T-cell (primary cell): ENCODE measurements at places on chromosomes 11 and 22. TPM values are rescaled to one million over a fixed set of nuclear protein-coding genes. Genes with fewer than 3 reads are reported as not detected.

The TANGO2 gene
- total RNA-seq: 43.7 TPM

The PKNOX2 gene
- 0.55 TPM for total RNA-seq

The C11orf42 gene
- not detected for total RNA-seq

The HYOU1 gene
- 112 TPM for total RNA-seq

The NXPE2 gene
- total RNA-seq: 0.18 TPM

The TCN2 gene
- total RNA-seq: 0.26 TPM

The C11orf86 gene
- total RNA-seq: not detected

The TBX1 gene
- not detected for total RNA-seq

The CCDC89 gene
- total RNA-seq: 0.59 TPM

The CHST1 gene
- 0.26 TPM for total RNA-seq

The OR5A1 gene
- not detected for total RNA-seq

The MS4A3 gene
- total RNA-seq: 0.43 TPM

The CHRM1 gene
- total RNA-seq: not detected

The MS4A6E gene
- not detected for total RNA-seq

The CCDC88B gene
- total RNA-seq: 133 TPM

The MTA2 gene
- total RNA-seq: 180 TPM

The TST gene
- total RNA-seq: 2.2 TPM

The FAM83F gene
- total RNA-seq: 4.9 TPM

The OR8A1 gene
- not detected for total RNA-seq

The DRD2 gene
- total RNA-seq: not detected

The GLYAT gene
- not detected for total RNA-seq

The MS4A7 gene
- 0.76 TPM for total RNA-seq

The OR5D14 gene
- not detected for total RNA-seq

The MS4A1 gene
- total RNA-seq: 14.5 TPM

The MAPK8IP1 gene
- total RNA-seq: 1.8 TPM

The PLXNB2 gene
- 4.4 TPM for total RNA-seq

The RAG2 gene
- not detected for total RNA-seq

The PDE3B gene
- 133 TPM for total RNA-seq

The NLRP14 gene
- not detected for total RNA-seq

The NPAS4 gene
- total RNA-seq: not detected

The RNF215 gene
- 6.3 TPM for total RNA-seq
